ENCODE measurements at places on chromosomes 3 and 15. TPM values are rescaled to one million over a fixed set of nuclear protein-coding genes. Genes with fewer than 3 reads are reported as not detected.

LRTM1 gene
- total RNA-seq, result not detected

TRAT1 gene
- total RNA-seq, result 147 TPM

DAPK2 gene
- 2.2 TPM for total RNA-seq

IMPG2 gene
- total RNA-seq, result 0.84 TPM

CHP1 gene
- total RNA-seq, result 76.6 TPM

ROPN1 gene
- total RNA-seq, result not detected

GNAI2 gene
- 243 TPM for total RNA-seq

PTH1R gene
- not detected for total RNA-seq

GCHFR gene
- 15.5 TPM for total RNA-seq

GRK7 gene
- 0.10 TPM for total RNA-seq

GABRG3 gene
- under 0.01 TPM for total RNA-seq

ZIC1 gene
- total RNA-seq, result not detected

SPSB4 gene
- total RNA-seq, result not detected
